EH (cell line): ENCODE measurements at places on chromosomes 6 and 20.

DNA sequence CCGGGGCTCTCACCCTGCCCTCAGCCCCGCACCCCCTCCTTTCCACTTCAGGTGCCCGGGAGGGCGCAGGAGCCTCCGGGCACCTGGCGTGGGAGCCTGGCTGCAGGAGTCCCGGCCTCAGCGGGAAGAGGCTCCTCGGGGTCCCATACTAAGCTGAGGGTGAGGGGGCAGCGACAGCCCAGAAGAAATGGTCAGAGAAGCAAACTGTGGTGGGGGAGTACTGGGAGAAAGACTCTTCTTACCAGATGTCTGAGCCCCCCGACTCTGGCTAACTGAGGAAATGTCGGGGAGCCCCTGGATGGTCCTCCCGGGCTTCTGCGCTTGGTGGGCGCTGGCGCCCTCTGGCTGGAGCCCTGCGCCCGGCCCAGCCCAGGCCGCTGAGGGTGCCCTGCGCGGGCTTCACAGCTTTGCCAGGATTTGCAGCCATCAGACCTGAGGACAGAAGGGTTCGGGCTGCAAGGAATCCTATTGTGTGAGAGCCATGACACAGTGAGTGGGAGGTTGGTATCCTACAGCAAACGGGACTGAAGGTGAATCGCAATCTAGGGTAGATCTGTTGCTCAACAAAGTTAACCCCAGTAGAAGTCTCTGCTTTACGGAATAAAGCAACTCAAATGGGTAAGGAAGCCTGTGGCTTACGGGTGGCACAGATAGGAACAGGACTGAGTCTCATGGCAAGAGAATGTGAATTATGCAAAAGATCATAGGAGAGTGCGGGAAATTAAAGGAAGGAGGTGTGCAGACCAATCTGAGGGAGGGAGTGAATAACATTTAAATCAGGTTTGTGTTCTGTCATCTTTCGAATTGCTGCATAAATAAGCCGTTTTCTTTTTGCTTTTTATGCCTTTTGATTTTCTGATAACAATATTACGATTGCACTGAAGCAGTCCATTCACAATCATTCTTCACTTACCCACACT, 639 bp upstream of the RCAN2 start:
- DNase-seq = peak; percentile 15

DNA sequence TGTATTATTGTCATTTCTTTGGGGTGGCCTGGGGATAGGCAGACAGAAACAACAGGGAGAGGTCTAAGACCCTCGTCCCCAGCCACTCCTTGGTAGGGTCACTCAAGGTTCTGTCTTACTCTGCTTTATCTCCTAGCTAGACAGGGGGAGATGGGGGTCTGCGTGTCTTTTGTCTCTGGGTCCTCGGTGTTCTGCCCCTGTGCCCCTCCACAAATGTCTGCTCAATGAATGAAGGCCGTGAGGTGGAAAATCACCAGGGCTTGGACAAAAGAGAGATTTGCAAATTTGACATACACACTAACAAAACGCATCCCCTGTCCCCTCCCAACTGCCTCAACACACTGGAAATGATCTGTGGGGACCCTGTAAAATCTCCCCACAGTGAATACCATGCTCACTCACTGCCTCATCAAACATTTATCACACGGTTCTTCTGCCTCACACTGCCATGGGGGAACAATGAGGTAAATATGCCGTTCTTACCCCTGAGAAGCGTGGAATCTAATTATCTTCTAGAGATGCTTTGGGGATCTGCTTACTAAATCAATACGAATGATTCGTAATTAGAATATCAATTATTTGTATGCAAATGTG, 13.2 kb upstream of the VAPB start:
- no peak for DNase-seq

- no peak for DNase-seq
Observed at GRCh38 chr20:14470977-14471661, 133.7 kb upstream of the FLRT3 start.

DNA sequence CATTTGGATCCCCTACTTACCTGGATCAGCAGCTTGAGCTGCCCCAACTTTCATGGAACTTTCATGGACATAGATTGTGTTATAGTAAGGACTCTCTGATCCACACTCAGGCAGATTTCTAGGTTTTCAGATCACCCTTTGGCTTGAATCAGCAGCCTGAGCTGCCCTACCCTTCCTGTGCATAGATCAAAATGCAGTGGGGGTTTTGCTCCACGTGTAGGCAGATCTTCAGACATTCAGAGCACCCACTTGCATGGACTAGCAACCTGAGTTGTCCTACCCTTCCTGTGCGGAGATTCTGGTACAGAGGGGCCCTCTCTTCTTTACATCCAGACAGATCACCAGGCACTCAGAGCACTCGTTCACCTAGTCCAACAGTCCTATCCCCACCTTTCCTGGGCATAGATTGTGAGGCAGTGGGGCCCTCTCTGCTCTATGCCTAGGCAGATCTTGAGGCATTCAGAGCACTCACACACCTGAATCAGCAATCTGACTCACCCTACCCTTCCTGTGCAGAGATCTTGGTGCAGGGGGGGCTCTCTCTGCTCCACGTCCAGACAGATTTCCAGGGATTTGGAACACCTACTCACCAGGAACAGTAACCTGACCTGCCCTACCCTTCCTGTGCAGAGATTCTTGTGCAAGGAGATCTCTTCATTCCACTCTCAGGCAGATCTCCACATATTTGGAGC, 705.2 kb upstream of the NRSN1 start:
- DNase-seq = no peak

DNA sequence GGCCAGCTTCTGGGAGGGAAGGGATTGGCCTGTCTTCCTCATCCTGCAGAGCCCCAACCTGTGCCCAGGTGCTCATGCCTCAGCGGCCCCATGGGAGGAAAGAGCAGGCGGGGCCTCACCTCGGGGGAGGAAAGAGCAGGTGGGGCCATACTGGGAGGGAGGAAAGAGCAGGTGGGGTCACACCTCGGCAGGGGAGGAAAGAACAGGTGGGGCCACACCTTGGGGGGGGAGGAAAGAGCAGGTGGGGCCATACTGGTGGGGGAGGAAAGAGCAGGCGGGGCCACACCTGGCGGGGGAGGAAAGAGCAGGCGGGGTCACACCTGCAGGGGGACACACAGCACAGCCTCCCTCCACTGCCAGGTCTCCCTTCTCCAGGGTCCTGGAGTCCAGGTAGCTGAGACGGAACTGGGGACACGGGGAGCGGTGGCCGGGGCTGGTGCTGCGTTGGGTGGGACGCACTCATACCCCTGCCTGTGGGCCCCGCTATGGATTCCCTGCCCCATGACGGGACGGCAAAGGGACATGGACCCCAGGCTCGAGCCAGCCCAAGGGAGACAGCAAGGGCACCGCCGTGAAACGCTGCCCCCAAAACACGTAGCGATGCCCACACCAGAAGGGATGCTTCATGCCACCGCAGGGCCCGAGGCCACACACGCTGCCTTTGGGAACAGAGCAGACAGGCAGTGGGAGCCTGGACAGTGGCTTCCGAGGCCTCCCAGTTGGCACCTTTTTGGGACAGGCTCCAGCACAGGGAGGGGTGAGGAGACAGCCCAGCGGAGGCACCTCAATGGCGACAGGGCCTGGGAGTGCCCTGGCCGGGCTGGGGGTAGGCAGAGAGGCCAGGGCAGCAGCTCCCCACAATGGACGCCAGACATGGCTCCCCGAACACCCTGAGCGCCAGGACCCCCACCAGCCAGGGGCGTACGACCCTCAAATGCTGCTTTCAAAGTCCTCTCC, 43.3 kb upstream of the CHRNA4 start:
- DNase-seq = no peak

DNA sequence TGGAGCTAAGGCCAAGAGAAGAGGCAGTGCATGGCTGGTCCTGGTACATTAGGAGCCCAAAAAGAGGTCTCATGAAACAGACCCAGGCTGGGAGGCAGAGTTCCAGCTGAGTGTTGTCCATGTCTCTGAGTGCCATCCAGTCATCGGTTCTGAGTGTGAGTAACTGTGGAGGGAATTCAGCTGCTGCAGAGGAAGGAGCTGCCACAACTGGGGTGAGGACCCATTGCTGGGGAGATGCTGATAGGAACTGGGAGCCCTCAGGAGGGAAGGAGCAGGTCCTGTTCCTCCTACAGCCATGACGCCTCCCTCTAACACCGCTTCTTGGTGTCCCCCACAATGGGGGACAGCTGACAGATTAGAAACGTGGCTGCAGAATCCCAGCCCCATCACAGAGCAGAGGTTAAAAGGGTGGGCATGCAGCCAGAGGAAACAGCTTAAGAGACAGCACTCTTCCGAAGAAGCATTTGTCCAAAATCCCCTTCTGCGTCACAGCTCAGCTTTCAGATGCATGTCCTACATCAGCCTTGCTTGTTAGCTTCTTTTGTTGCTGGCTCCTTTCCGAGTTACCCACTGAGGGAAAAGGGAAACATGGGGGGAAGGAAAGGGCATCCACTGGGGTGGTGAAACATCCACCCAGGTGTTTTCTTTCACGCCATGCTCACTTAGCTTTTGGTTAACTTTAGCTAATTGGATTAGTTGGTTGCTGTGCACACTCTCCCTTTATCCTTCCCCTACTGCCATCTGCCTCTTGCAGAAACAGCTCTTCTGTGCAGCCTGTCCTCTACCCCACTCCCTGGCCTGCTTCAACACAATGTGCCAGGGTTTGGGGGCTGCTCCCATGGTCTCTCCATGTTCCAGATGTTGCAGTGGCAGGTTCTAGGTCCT, 239.2 kb downstream of the SYNDIG1 start:
- DNase-seq = no peak

GRCh38 chr6:2007165-2007564, 238.2 kb downstream of the GMDS start:
- no peak for DNase-seq

DNA sequence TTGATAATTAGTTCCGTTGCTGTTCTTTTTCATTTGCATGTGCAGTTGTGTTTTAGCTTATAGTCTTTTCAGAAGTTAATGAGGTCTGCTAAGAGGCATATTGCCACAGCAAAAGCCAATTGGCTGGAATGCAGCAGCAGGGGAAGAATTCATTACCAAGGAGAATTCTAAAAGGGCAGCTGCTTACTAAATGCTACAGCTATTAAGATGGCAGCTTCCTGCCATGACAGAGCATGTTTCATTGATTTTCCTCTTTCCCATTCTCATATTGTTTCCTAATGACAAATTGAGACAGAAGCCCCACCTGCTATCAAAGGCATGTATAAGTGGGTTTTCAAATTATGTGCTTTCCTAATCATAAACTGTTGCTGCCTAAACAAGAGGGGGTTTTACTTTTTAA, 66.6 kb downstream of the CLVS2 start:
- DNase-seq = no peak

GRCh38 chr6:34200340-34200971, 36.2 kb upstream of the HMGA1 start:
- peak; percentile 40 for DNase-seq

- DNase-seq = peak; percentile 50
Observed at GRCh38 chr6:132414761-132415160, 13.5 kb upstream of the MOXD1 start.

- no peak for DNase-seq
Observed at GRCh38 chr6:163324326-163324687, 90.2 kb upstream of the QKI start.

- DNase-seq = peak; percentile 8
Observed at GRCh38 chr6:73263570-73263909, 544 bp upstream of the KHDC1 start.

DNA sequence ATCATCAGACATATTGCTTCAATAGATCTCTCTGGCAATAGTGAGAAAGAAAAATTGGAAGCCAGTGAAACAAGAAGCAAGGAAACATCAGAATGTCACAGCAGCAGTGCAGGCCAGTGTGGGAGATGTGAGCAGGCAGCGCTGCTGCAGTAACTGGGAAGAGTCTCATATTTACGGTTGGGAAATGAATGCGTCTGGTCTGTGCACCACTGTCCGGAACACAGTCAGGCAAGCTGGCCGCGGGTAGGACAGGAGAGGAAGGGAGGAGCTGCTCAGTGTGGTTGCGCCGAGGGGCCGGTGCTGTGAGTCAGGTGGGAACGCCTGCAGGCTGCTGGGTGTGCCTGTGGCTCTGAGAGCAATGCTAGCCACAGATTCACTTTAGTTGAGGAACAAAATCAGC, 6.4 kb upstream of the PSMG4 start:
- DNase-seq = no peak
